Stimulated activated CD8-positive, alpha-beta memory T cell treated with anti-CD3 and anti-CD28 coated beads, Interleukin-15, amount 100 ng/mL, for 48 hours (primary cell): ENCODE measurements at places on chromosomes 16 and 17.
A peak's percentile ranks its signal among the peaks of the same experiment; 100 is the strongest.

- no peak for DNase-seq
Measured at GRCh38 chr16:75256059-75256571, 4.7 kb upstream of the BCAR1 start.

GRCh38 chr16:72884037-72884436, 163.9 kb downstream of the ZFHX3 start:
- DNase-seq = no peak

GRCh38 chr17:36856222-36856621, 81.1 kb upstream of the LHX1 start:
- DNase-seq = no peak

GRCh38 chr16:69917739-69918138, 33.4 kb upstream of the CLEC18A start:
- no peak for DNase-seq

- DNase-seq = peak; percentile 36
Measured at GRCh38 chr16:49463529-49463928, 89.9 kb downstream of the C16orf78 start.

GRCh38 chr16:50183316-50183715, 30.2 kb downstream of the TENT4B start:
- DNase-seq = no peak

DNA sequence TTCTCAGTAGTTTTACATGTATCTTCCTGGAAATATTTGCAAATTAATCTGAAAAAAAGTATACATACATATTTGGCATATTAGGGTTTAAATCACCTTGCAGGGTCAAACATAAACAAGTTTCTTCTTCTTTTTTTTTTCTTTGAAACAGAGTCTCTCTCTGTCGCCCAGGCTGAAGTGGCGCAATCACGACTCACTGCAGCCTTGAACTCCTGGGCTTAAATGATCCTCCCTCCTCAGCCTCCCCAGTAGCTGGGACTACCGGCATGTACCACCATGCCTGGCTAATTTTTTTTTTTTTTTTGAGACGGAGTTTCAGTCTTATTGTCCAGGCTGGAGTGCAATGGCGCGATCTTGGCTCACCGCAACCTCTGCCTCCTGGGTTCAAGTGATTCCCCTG, 12.6 kb upstream of the FUS start:
- DNase-seq = no peak

DNA sequence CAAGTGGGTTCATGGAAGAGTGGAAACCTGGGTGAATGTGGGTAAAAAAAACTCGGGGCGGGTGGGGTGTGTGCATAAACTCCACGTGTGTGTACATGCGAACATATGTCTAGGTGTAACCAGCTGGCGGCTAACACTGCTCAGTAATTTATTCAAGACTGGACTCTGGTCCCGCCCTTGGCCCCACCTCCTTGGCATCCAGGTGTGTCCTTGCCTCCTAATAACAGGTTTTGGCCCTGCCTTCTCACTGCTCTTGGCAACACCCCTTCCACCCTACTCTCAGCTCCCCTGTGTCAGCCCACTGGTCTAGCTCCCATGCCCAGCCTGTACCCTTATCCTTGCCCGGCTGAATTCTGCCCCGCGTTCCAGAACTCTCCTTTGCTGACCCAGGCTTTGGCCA, 8.3 kb downstream of the FLII start:
- no peak for DNase-seq

DNA sequence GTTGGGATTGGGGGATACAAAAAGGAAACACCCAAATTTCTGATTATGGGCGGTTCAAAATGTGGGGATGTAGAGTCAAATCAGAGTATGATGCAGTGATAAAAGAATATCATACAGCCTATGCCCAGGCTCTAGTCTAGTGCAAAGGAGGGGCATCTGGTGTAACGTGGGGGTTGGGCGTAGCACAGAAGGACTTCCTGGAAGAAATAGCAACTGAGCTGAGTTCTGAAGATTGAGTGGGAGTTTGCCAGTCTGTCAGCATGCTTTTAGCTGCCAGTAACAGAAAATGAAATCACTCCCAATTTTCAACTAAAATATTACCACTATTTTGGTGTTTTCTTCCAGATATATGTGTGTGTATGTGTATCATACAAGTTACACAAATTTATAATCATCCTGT, 196.9 kb downstream of the SPECC1 start:
- DNase-seq = peak; percentile 8
